ENCODE measurements at places on chromosomes 5 and 9.

- DNase-seq, result no peak
Measured at GRCh38 chr9:131627326-131627647, 82.0 kb downstream of the PRRT1B start.

GRCh38 chr9:98791608-98792490 lies 4.5 kb downstream of the ANKS6 start:
- DNase-seq, result no peak

DNA sequence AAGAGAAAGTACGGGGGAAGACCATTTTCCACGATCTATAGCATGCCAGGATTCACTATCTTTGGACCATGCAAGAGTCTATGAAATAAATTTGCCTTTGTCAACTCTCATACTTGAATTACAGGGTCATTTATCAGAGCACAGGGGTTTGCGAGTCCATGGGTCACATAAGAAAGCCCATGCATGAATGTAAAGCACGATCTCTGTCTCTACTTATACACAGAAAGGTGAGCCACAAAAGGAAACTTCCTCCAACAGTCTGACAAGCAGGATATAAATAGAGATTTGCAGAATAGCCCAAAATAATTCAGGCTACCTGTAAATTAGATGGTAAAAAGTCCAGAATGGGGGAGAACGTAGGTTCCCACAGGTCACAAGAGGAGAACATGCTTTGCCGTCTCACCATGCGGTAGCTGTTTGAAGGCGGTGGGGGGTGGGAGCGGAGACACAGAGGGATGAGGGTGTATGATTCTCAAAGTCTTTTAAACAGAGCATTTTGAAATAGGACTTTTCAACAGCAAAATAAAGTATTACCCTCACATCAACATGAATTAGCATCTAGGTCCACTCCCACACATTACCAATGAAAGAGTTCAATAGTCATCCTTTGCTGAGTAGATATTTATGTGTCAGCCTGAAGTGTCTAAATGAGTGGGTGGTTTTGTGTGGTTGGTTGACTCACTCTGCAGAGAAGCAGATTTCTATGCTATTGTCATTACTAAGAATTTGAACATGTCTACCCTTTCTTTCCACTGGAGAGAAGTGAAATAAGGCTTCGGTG lies 279.7 kb downstream of the EBF1 start:
- DNase-seq, result no peak

DNA sequence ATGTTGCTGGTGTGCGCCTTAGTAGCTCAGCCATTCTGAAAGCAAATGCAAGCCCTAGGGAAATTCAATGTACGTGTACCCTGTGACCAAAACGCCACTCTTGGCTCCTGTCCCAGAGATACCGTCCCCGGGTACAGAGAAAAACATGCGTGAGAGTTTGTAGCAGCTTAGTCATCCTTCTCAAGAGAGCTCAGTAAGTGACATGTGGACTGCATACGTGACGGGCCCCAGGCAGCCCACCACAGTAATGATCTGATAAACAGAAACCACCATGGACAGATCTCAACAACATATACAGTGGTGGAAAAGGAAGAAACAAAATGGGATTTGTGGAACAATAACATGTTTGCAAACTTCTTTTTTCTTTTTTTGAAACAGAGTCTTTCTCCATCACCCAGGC lies 45.1 kb downstream of the S1PR3 start:
- no peak for DNase-seq

- no peak for DNase-seq
Measured at GRCh38 chr5:110386782-110387181, 339.7 kb downstream of the TMEM232 start.

GRCh38 chr9:977838-978830 lies 1.7 kb downstream of the DMRT3 start:
- DNase-seq, result no peak

DNA sequence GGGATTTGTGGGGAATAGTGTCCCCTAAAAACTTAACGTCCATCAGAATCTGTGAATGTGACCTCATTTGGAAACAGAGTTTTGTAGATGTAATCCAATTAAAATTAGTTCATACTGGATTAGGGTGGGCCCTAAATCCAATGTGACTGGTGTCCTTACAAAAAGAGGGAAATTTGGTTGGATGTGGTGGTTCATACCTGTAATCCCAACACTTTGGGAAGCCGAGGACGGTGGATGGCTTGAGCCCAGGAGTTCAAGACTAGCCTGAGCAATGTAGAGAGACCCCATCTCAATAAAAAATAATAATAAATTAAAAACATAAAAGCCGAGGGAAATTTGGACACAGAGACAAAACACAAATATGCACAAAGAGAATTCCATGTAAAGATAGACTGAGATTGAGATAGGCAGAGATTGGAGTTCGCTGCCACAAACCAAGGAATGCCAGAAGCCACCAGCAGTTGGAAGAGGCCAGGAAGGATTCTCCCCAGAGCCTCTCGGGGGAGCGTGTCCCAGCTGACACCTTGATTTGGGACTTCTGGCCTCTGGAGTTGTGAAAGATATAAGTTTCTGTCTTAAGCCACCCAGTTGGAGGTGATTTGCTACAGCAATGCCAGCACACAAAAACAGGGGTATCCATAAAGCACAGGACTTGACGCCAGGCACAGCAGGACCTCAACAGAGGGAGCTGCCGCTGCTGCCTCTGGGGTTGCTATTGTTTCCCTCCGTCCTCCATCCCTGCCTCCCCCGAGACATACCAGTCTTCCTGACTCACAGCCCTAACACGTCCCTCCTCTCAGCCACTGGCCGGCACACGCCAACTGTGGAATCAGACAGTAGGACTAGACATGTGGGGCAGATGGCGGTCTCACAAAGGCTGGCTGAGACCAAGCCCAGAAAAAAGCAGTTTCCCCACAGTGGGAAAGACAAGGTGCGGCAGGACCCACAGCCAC lies 73.8 kb upstream of the IL17B start:
- DNase-seq, result no peak

DNA sequence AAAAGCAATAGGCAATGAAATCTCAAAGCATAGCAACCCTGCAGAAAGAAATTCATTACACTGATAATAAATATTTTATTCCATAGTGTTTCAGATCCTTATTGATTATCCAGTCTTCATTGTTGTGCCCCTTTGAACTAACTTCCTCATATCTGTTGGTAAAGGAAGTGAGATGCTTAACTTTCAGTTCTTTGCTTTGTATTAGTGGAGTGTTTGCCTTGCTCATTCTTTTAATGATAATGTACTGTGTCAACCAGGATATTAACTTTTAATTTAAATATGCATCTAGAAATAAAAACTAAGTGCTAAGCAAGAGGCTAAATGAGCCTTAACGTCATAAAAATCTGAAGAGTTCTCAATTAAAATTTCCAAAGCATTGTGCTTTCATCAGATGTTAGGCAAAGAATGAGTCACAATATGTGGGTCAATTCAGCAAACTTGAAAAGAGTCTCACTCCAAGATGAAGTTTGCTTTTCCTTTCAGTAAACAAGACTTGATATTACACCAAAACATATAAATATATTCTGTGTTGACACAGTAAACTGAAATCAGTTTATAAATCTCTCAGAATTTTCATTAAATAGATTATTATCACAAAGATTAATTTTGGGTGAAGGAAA lies 105.9 kb downstream of the GIN1 start:
- no peak for DNase-seq

All from stimulated activated CD8-positive, alpha-beta memory T cell treated with anti-CD3 and anti-CD28 coated beads, Interleukin-4, amount 100 ng/mL, for 1 hour (primary cell).